ENCODE measurements at places on chromosomes 3 and 15.

DNA sequence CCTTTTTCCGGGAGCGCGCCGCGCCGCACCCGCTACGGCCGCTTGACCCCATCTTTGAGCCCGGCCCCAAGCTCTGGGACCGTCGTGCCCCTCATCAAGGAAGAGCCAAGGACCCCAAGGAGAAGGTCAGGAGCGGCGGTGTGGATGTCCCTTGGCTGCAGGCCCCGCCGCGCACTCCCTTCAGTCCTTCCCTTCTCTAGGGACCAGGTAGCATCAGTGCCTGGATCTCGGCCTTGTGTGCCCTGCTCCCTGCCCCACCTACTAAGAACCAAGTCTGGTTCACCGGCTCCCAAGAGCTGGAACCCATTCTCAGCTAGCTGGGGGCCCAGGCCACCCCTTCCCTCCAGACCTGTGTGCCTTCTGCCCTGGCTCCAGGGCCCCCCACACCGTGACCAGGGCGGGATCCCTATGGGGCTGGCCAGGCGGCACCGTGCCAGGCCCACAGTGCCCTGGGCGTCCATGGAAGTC, 69.3 kb upstream of the CGNL1 start:
- no peak for DNase-seq

DNA sequence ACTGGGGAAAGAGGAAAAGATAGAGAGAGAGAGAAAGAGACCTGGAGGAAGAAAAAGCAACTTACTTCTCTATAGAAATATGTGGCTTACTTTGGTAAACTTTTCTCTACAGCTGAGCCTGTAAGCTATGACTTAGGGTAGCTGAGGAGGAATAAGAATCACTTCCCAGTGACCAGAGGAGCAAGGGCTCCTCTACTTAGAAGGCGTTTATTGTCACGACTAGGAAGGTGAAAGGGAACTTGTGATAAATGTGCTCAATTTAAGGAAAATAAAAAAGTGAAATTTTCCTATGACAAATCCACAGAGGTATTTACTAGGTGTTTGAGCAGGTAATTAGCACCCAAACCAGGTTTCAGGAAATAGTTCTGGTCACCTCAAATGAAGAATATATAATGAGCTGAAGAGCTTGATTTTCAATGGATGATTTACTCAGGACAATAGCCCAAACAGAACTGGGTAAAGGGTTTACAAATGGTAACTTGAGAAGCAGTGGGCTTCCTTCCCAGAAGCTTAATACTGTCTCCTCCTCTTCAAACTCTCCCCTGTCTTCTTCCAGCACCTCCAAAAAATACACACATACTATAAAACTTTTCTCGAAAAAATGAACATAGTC, 46.1 kb downstream of the SOX2 start:
- peak; percentile 74 for DNase-seq

GRCh38 chr3:155418407-155418806, 124.9 kb upstream of the STRIT1 start:
- no peak for DNase-seq

DNA sequence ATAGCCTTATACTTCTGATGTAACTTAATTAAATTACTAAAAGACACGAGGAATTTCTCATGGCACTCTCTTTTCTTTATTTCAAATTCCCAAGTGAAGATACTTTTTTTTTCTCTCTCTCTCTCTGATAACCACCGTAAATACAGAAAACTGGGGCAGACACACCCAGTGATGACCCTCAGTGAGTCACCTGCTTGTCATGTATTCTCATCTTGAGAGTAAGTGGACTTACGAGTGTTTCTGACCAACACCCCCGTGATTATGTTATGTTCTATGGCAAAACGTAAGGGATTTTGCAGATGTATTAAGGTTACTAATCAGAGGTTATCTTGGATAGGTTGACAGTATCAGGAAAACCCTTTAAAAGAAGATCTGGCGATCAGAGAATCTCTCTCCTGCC, 348.8 kb upstream of the ZNF717 start:
- DNase-seq = no peak

DNA sequence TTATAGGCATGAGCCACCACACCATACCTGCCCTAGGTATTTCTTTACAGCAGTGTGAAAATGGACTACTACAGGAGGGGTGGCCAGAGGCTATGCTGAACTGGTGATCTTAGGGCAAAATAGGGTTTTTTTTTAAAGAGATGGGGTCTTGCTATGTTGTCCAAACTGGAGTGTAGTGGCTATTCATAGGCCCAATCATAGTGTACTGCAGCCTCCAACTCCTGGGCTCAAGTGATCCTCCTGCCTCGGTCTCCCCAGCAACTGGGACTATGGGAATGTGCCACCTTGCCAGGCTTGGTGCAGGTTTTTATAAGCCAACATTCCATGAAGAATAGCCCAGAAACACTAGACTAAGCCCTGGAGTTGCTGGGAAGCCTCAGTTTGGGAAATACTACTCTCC, 28.6 kb upstream of the TSC22D2 start:
- no peak for DNase-seq

DNA sequence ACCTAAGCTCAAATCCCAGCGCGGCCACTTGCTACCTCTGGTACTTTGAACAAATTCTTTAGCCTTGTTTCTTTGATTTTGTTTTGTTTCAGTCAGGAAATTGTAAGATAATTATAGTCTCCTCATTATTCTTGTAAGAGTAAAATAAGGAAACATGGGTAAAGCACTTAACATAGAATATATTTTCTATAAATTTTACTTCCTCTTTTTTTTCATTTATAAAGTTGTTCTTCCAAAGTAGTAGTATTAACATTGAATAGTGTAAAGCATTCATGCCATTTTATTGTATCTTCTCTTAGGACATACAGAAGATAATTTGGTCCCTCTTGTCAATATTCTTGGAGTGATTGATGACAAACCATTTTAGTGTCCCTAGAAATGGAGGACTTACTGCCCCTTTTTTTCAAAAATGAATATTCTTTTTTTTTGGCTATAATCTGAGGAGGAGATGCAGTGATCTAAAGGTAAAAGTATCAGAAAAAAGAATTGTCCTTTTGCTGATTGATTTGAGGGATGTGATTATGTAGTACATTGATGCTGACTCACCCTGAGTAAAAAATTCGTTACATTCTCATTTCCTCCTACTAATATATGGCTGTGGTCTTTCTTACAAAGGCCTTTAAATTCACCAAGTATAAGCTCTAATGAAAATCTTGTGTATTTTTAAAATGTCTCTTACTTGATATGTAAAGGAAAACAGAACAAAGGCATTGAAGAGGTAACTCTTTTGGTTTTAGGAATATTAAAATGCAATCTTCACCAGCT, 51.0 kb downstream of the ALCAM start:
- DNase-seq = no peak

GRCh38 chr3:61618231-61618630, 56.9 kb downstream of the PTPRG start:
- no peak for DNase-seq

- no peak for DNase-seq
These were observed 47.8 kb downstream of the BOC start for GRCh38 chr3:113259196-113259595.

- no peak for DNase-seq
These were observed 14.5 kb downstream of the EPHB1 start for GRCh38 chr3:134809427-134810051.

GRCh38 chr3:97821287-97821773, 481 bp upstream of the CRYBG3 start:
- no peak for DNase-seq

DNA sequence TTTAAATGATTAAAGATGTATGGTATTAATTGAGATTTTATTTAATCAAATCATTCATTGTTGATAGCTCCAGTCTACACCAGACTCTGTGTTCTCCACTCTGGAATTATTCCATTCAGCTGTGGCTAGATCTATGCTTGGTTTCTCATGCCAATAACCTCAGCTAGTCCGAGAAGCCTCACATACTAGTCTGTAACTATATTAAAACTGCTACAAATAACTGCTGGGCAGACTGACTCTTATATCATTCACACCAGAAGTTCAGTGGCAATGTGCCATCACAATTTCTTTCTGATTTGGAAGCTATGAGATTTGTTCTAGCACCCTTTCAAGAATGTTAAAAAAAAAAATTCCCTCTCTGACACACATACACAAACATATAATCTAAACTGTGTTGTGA, 947.3 kb downstream of the ROBO1 start:
- DNase-seq = no peak

GRCh38 chr3:32888739-32889138, 62.7 kb upstream of the CCR4 start:
- no peak for DNase-seq

DNA sequence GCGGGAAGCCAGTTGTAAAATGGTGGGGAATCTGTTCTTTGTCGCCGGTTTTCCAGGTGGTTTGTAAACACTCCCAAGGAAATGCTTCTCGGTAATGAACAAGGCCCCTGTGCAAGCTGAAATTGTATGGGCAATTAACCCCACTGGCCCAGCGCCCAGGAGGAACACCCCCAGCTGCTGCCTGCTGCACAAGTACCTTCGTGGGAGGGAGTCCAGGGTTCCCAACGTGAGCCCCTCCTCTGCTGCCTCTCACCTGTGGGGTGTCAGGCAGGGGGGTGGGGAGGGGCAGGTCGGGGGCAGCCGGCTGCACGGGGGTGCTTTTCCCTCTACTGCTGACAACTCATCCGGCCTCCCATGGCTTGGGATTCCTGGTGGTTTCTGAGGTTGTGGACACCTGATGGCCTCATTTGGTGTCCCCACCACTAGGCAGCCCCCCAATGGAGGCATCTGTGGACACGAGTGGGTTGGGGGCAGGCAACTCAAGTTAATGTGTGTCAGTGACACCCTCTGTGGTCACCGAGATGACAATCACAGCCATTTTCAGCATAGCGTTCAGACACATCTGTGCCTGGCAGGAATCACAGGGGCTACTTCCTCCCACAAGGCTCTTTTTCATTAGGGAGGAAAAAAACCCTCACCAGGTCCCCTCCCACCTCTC, 35.6 kb upstream of the PRR23E start:
- peak; percentile 58 for DNase-seq

- DNase-seq = no peak
These were observed 10.1 kb downstream of the HAUS2 start for GRCh38 chr15:42558739-42559138.

DNA sequence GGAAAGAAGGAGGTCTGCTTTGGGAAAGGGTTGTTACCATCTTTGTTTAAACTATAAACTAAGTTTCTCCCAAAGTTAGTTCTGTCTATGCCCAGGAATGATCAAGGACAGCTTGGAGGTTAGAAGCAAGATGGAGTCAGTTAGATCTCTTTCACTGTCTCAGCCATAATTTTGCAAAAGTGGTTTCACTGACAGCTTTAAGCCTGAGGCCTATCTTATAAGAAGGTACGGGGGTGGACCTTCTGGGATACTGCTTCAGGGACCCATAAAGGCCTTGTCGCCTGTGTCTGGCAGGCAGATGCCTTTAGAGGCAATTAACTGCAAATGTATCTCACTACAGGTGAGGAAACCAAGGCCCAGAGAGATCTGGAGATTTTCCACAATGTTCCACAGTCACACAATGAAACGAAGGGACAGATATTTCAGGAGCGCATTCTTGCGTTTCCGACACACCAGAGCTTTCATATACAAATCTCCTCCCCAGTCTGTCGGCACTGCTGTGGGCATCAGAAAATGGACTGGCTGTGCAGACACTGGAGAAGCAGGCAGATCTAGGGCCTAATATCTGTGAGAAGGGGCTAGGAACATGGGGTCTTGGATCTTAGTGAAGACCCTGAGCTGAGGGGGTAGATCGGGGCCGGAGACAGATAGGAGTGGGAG, 169.5 kb upstream of the SMAD3 start:
- no peak for DNase-seq

GRCh38 chr15:89443581-89443980, 52.8 kb downstream of the RHCG start:
- DNase-seq = no peak

DNA sequence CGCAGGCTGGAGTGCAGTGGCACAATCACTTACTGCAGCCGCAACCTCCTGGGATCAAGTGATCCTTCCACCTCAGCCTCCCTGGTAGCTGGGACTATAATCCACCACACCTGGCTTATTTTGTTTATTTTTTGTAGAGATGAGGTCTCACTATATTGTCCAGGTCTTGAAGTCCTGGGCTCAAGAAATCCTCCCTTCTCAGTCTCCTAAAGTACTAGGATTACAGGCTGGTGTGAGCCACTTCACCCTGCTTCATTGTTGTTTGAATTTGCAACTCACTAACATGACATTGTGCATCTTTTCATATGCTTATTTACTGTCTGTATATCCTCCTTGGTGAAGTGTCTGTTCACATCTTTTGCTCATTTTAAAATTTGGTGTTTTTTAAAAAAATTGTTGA, 10.1 kb downstream of the PARP15 start:
- DNase-seq = no peak

DNA sequence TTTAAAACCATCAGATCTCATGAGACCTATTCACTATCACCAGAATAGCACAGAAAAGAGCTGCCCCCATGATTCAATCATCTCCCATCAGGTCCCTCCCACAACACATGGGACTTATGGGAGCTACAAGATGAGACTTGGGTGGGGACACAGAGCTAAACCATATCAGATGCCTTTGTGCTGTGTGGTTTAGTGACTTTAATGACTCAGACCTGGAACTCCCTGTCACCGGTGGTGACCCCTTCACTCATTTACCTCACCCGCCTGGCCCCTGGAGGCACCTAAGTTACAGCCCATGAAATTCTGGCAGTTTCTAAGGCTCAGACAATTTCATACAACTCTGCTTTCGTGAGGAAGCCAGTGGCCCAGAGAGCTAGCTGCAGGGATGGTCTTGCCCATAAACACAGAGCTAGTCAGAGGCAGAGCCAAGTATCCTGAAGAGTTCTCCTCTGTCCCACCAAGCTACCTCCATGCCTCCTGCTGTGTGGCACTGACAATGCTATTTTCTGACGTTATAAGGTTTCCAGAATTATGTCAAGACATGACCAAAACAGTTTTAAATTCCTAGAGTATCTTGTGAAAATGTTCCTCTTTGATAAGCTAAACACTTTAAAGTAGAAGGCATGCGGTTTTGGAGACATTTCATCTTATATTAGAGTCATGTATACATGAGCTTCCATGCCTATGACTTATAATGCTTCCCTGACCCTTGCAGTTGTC, 231.1 kb upstream of the IL12A start:
- no peak for DNase-seq

- DNase-seq = no peak
These were observed 3.5 kb upstream of the P2RY14 start for GRCh38 chr3:151281671-151282324.

- DNase-seq = no peak
These were observed 9.3 kb downstream of the CACNA2D2 start for GRCh38 chr3:50494126-50494525.

DNA sequence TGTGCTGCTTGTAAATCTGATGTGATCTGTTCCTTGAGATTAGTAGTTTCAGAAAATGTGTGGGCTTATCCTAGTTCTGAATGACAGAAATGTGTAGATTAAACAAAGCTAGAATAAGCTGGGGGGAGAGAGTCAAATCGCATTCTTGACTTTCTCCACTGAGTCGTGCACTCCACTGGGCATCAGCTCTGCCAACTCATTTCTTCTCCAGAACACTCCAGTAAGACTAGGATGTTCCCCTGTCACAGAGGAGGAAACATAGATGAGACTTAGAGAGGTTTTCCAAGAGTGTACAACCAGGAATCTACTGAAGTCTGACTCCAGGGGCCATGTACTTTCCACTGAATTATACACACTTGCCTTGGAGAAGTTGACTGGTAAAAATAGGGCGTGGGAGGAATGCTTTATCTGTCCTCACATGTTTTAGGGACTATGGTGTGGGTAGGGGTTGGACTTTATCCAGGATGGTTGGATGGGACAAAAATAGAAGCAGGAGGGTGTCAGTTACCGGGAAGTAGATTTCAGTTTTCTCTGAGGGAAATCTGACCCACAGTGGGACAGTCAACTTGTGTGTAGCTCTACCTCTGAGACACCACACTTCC, 298.2 kb downstream of the UBE2E2 start:
- no peak for DNase-seq

Measured in NCI-H2029 treated with DMSO at 0.1 percent for 48 hours (cell line).